Activated T-helper 1 cell treated with Interleukin-2 at 50 U/mL for 16 hours (primary cell): ENCODE measurements at places on chromosomes 3 and 15.

DNA sequence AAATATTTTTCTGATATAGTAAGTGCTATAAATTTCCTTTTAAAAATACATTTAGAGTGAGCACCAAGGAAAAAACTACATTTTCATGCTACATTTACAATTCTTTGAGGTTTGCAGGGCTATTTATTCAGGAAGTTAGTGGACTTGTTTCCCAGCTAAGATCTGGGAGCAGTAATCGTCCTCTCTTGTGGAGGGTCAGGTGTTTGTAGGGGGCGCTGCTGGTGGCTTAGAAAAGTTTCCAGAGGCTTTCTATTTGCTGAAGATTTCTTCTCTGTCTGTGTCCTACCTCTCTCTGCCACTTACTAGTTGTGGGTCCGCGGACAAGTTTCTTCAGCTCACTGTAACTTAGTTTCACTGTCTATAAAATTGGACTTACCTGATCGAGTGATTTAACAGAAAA is 163.9 kb downstream of the PEX5L start:
- DNase-seq, result no peak

- DNase-seq, result no peak
Measured at GRCh38 chr3:135862361-135862760, 103.2 kb upstream of the PPP2R3A start.

- no peak for DNase-seq
Measured at GRCh38 chr15:40424483-40425115, 16.2 kb upstream of the BAHD1 start.

DNA sequence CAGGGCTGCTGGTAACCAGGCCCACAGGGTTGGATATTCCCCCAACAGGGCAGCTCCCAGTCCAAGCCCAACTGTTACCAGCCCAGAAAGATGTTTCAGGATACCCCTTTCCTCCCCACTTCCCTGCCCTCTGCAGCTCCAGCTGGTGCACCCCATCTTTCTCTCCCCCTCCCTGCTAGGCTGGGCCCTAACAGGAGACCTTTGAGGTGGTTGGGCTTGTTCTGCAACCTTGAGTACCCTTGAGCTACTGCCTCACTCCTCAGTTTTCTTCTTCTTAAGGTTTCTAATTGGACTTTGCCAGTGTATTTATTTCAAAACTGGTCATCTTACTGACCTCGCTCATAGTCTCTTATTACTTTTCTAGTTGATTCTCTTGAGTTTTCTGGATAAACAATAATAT is 16.9 kb upstream of the INSYN1 start:
- no peak for DNase-seq

- DNase-seq, result no peak
Measured at GRCh38 chr3:181729341-181729869, 17.7 kb downstream of the SOX2 start.
